Right renal cortex interstitium (tissue), 3 donors: ENCODE measurements at places on chromosomes 3 and 15. TPM values are rescaled to one million over a fixed set of nuclear protein-coding genes. Genes with fewer than 3 reads are reported as not detected.

GRCh38 chr3:27160146-27160545, 209.0 kb downstream of the NEK10 start:
- no peak for DNase-seq

DNA sequence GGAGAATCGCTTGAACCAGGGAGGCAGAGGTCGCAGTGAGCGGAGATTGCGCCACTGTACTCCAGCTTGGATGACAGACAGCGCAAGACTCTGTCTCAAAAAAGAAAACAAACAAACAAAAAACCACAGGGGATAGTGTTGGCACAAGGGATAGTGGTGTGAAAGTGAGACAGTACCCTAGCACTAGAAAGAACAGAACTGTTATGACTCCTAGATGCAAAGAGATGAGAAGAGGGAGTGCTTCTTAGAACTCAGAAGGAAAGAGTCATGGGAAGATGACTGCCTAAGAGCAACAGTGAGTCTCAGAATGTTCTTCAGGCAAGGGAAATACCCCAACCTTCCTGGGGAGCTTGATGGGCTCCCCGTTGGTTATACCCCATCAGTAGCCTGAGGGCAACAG, 17.8 kb upstream of the ZNF770 start:
- DNase-seq: no peak

DNA sequence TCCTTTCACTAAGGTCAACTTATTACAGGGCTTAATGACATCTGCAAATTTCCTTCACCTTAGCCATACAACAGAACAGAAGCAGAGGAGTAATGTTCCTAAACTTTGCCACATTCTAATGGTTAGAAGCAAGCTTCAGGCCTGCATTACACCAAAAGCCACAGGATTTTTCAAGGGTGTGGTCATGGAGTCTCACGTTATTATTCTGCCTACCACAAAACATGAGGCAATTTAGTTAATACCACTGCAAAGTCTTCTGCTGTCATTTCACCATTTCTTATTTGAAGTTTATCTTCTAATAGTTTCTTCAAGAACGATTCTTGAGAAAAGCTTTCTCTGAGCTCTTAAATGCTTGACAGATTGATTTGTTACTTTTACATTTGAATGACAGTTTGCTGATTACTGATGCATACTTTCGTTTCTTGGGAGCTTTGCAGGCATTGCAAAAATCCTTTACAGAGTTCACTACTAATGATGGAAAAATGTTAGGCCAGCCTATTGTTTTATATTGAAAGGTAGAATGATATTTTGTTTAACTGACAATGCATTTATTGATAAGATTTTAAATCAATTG, 1257.1 kb downstream of the NSUN3 start:
- no peak for DNase-seq

- DNase-seq: no peak
Measured at GRCh38 chr15:27734785-27735495, 364.2 kb downstream of the OCA2 start.

DNA sequence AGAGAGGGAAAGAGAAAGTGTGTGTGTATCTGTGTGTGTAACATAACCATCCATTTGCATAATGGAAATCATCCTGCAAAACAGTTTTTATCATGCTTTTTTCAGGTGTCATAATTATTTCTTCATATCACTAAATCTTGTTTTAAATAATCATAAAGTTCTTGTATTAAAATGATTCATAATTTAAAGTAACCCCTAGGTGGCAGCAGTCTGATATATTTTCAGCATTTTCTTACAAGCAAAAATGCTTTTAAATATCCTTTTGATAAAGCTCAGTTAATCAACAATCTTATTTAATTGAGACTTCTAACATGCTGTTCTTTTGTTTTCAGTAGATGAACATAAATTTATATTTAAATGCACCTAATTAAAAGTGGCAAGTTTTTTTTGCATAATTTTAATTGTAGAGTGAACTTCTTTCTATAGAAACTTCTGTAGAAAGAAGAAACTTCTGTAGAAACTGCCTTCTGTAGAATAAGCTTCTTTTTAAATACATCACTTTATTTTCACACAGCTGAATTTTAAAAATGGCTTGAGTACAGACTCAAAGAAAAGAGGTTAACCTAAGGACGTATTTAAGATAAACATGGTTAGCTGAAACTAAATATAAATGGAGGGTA, 72.5 kb downstream of the OPA1 start:
- peak; percentile 27 for DNase-seq

DNA sequence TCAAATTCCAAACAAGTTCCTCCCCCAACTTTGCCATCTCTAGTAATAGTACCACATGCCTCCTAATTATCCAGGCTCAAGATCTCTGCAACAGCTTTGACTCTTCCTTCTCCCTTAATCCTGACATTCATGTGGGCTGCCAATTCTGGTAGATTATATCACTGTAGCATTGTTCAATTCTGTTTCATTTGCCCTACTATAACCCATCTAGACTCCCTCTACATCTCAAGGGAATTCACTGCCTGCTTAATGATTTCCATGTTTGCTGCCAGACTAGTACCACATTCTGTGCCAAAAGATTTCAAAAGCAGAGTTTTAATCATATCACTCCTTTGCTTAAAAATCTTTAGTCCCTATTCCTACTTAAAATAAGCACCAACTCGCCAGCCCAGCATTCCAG, 34.6 kb upstream of the PPIB start:
- no peak for DNase-seq

- no peak for DNase-seq
Measured at GRCh38 chr3:11236588-11237461, 35.4 kb upstream of the ATG7 start.

- DNase-seq: no peak
Measured at GRCh38 chr15:98924401-98925049, 83.1 kb downstream of the PGPEP1L start.

DNA sequence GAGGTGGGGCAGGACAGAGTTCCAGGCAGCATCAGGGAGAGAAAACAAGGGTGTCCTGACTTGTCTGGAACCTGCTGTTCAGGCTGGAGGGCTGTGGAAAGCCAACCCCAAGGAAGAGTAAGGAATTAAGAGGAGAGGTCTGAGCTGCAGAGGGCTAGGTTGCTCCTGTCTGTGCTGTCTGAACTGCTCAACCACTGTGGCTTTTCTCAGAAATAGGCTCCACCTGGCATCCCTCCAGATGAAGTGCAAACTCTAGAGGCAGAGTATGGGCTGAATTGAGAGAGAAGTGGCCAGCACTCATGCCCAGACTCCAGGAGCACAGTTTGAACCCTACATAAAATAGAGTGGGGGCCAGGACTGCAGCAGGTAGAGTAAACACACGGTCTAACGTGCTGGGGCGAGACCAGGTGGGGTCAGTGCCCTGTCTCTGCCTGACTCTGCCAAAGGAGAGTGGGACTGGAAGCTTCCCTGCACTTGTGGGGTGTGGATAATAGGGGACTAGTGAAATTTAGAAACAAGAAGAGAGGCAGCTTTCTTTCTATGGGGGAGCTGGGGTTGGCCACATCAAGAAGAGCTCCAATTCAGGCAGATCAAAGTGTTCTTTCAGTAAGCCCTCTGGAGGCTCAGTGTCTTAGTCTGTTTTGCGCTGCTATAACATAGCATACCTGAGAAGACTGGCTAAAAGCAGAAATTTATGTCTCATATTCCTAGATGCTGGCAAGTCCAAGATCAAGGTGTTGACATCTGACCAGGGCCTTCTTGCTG, 28.0 kb upstream of the MNS1 start:
- no peak for DNase-seq

GRCh38 chr3:188407158-188407880, 253.4 kb downstream of the LPP start:
- DNase-seq: no peak

The TERB2 gene
- polyA plus RNA-seq: not detected

The EBLN2 gene
- 2.7 TPM for polyA plus RNA-seq

The ANKUB1 gene
- polyA plus RNA-seq: not detected

The ROBO2 gene
- polyA plus RNA-seq: 103 TPM

The ARL6IP5 gene
- polyA plus RNA-seq: 110 TPM

The SLC4A7 gene
- polyA plus RNA-seq: 25.2 TPM

The GLDN gene
- polyA plus RNA-seq: 0.74 TPM

The CYP8B1 gene
- 0.87 TPM for polyA plus RNA-seq
